A549 treated with dexamethasone at 1 μM for 4 hours (cell line): ENCODE measurements at places on chromosomes 13 and 19. TPM values are rescaled to one million over a fixed set of nuclear protein-coding genes. Genes with fewer than 3 reads are reported as not detected.

UPK1A gene
- 0.47 to 1.2 TPM (median 0.97 TPM) in 5 replicates for total RNA-seq

SLC15A1 gene
- total RNA-seq = 0.02 to 0.06 TPM (median 0.04 TPM) in 4 of 5 replicates, not detected in the other

CD37 gene
- not detected in 5 replicates for total RNA-seq

PCDH9 gene
- total RNA-seq = 5.7 to 7.9 TPM (median 7.0 TPM) in 5 replicates

AKT1S1 gene
- 65.8 to 131 TPM (median 114 TPM) in 5 replicates for total RNA-seq

GARIN5B gene
- 0.08 to 0.22 TPM (median 0.15 TPM) in 5 replicates for total RNA-seq

UBE2L5 gene
- total RNA-seq = not detected in 5 replicates

ZNF492 gene
- total RNA-seq = not detected in 5 replicates

ACER1 gene
- total RNA-seq = not detected in 5 replicates

ZNF99 gene
- not detected in 5 replicates for total RNA-seq

ZNF763 gene
- total RNA-seq = not detected in 5 replicates

SPATA13 gene
- total RNA-seq = 6.2 to 11.0 TPM (median 9.3 TPM) in 5 replicates
